ENCODE measurements at places on chromosomes 1 and 21.

DNA sequence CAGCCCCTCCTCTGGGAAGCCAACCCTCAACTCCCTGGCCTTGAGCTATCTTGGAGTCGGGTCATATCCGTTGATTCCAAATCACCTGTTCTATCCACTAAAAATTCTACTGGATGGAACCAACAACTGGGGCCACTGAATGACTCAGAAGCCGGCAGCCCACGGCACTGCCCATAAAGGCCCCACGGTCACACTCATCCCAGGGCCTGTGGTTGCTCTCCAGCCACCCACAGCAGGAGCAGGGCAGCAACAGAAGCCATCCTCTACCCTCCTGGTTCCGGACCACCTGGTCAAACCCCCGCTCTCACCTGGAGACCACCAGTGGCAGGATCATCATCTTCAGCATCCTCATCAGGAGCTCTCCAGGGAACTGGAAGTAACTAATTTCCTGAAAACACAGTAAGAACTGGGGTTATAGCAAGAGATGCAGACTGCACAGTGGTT lies 8.4 kb downstream of the SLC1A7 start:
- no peak for DNase-seq

- DNase-seq = no peak
These were observed 176.2 kb downstream of the PGBD5 start for GRCh38 chr1:230249695-230250480.

GRCh38 chr1:93000291-93000690 lies 39.0 kb upstream of the DIPK1A start:
- no peak for DNase-seq

DNA sequence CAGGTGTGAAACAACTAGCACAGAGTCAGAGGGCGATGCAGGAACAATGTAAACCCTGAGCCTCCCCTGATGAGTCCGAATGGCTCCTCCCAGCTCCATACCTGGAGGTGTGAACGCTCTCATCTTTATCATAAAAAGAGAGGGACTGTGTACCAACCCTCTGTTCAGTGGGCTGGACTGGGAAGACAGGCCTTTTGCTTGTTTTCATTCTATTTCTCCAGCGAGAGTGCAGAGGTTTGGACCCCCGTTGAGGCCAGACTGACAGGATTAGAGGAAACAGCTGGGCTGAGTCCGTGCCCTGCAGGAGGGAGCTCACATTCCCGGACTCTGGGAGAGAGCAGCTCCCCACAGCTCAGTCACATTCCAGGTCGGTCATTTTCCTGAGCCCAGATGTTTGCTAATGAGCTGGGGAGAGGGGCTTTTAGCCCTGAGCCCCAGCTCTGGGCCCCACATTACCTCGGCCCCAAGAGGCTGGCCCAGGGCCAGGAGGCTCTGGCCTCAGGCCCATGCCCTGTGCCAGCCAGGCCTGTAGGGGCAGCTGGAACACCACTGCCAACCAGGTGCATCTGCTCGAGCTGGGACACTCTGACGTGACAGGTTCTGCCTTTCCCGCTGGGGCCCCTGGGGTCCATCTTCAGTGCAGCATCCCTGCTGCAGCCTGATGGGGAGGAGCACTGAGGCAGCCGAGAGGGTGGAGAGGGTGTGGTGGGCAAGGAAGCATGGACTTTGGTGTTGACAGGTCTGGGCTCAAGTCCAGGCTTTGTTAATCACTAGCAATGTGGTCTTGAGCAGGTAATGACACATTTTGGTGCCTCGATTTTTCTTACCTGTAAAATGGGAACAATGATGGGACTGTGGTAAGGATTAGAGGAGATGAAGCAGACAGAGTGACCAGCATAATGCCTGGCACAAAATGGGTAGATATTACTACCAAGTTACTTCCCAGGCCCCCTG lies 3.5 kb upstream of the NBL1 start:
- no peak for DNase-seq

Measured in stimulated activated CD4-positive, alpha-beta T cell treated with anti-CD3 and anti-CD28 coated beads, Interleukin-2, amount 100 ng/mL, for 48 hours (primary cell).